Fibroblast of mammary gland (primary cell): ENCODE measurements at places on chromosomes 6 and 20.
A peak's percentile ranks its signal among the peaks of the same experiment; 100 is the strongest.

GRCh38 chr6:56437171-56437900, 190.0 kb upstream of the COL21A1 start:
- DNase-seq, result peak; percentile 17

DNA sequence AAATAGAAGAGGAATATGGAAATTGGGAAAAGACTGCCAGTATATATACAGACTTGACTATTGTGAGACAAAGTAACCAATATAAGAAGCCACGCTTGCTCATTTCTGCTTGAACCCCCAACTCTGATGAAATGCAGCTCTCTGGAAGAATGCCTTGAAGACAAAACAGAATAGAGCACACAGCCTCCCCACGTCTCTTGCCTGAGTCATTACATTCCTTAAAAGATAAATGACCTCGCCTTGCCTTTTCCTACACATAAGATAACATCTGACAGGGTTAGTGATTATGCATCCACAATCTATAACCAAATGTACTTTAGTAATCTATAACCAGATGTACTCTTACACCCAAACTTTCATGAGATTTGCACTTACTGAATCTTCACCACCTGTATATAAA, 141.1 kb upstream of the EEF1E1 start:
- peak; percentile 2 for DNase-seq

GRCh38 chr6:165092881-165093595, 216.4 kb downstream of the C6orf118 start:
- DNase-seq, result no peak

DNA sequence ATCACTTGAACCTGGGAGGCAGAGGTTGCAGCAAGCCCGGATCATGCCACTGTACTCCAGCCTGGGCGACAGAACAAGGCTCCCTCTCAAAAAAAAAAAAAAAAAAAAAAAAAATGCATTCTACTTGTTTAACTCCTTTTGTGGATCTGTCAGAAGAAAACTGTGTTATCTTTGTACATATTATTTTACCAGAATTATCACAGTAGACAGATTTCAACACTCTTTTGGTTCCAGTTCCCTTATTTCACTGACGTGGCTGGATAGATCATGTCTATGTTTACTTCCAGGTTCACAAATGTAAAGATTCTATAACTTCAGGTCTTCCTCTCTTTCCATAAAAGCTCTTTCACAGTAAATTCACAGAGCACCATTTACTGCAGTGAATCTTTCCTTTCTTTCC, 18.4 kb downstream of the NUDT3 start:
- DNase-seq, result no peak

- DNase-seq, result no peak
Observed at GRCh38 chr6:31935021-31935420, 7.5 kb downstream of the C2 start.

DNA sequence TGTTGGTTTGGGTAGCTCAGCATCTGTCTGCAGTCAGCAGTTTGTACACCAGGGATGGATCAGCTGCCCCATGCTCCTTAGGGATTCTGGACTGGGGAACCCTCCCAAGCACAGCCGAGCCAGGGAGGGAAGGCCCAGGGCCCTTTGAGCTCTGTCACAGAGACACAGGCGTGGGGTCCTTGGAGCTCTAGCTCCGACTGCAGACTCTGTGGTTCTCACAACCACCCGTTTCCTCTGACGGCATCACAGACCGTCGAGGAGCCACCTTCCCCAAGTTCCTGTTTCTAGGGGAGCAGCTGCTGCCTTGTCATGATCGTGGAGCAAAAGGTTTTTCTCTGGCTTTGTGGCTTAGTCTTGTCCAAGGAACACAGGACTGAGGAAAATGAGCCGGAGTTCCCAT, at the start of gene SLA2:
TSS of gene SLA2 (minus strand) at position 199 of the 400 bp plus-strand sequence. CDS start 4,861 bp downstream, outside the sequence.
- no peak for DNase-seq

- DNase-seq, result peak; percentile 33
Observed at GRCh38 chr6:95576218-95576997, 927 bp upstream of the MANEA start.

DNA sequence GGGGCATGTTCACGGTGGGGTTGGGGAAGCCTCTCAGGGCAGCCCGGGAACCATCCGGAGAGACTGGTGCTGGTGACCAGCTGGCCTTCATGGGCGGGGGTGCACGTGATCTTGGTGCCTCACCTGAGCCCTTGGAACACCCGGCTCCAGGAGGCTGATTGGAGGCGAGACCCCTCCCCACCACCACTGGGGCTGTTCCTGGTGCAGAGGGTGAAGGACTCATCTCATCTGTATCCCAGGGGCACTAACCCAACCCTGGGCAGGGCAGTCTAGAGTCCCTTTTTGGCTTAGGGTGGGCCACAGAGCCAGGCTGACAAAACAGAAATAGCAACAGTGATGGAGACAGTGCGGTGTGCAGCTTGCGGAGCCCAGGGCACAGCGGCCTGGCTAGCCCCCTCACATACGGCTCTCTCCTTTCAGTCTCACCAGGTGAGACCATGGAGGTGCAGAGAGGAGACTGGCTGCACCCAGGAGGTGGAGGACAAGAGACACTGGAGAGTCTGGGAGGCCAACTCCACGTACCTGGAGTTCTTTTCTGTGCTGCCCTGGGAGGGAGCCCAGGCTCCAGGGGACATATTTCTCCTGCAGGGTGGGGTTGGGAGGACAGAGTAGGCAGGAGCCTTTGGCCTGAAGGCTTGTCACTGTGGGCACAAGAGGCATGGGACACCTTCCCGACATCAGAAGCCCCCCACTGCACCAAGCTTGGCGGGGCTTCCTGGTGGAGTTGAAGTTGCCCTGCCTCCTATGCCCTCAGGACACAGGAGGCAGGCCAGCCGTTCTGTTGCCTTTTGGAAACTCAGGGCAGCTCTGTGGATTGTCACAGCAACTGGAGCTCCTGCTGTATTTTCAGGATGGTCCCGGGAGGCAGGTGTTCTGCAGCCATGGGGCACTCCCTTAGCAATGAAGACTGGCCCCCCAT, 106.0 kb downstream of the SYCP2 start:
- DNase-seq, result no peak

- DNase-seq, result peak; percentile 99
Observed at GRCh38 chr20:51631011-51631950, 88.8 kb upstream of the NFATC2 start.

DNA sequence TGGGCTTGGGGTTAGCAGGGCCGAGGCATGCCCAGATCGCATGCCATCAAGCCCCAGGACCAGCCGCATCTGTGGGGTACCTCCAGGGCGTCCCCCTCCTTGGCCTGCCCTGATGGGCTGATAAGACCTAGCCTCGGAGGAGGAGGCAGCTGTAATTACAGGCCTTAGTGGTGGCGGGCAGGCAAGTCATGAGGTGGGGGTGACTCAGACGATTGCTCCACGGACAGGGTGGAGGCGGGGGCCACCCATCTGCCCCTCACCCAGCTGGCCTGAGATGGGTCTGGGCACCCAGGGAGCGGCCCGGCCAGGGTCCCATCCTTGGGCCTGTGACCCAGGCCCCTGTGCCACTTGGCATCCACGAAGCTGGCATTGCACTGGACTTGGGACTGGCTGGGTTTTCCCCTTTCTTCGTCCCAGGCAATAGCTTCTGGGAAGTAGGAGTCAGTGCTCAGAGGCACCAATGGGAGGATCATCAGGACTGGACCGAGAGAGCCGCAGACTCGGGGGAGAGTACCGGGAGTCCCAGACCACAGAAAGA, 57.5 kb downstream of the CEBPB start:
- DNase-seq, result peak; percentile 40

DNA sequence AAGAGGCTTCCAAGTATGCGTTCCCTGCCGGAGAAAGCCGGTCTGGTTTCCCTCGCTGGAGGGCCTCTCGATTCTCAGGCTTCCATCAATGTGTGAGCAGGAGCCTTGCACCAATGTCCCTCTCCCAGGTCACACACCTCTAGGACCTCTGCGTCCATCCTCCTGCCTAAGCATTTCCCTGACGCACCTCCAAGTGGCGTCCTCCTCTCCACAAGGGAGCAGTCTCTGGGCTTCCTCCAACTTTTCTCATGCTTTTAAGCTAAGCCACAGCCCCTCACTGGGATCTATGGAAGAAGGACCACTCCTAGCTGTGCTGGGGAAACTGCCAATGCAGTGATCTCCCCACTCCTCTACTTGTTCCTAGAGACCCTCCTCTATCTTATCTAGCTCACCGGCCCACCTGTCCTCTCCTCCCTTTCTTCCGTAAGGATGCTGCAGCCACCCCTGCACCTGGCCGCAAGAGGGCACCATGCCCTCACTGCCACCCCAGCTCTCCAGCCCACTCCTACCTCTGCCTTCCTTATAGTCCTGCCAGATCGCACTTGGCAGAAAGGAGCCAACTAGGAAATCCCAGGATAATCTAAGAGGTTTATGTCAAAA, 258.7 kb downstream of the LRFN2 start:
- DNase-seq, result no peak

DNA sequence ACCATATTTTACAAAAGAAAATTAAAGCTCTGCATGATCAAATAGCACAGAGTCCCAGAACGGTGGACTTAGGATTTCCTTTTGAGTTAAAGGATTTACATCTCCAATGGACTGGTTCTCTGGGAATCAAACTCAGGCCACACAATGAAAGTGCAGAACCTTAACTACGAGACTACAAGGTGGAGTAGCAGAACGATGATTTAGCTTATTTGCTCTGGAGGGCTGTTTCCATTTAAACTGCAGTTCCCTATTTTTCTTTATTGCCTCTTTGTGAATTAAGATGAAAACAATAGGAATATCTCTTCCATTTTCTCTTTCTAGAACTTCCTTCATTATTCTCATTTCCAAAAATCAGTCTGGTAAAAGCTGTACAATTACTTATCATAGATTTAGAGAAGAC, 65.7 kb downstream of the TFAP2B start:
- DNase-seq, result no peak

- peak; percentile 12 for DNase-seq
Observed at GRCh38 chr20:61956396-61957342, 109.0 kb downstream of the TAF4 start.

DNA sequence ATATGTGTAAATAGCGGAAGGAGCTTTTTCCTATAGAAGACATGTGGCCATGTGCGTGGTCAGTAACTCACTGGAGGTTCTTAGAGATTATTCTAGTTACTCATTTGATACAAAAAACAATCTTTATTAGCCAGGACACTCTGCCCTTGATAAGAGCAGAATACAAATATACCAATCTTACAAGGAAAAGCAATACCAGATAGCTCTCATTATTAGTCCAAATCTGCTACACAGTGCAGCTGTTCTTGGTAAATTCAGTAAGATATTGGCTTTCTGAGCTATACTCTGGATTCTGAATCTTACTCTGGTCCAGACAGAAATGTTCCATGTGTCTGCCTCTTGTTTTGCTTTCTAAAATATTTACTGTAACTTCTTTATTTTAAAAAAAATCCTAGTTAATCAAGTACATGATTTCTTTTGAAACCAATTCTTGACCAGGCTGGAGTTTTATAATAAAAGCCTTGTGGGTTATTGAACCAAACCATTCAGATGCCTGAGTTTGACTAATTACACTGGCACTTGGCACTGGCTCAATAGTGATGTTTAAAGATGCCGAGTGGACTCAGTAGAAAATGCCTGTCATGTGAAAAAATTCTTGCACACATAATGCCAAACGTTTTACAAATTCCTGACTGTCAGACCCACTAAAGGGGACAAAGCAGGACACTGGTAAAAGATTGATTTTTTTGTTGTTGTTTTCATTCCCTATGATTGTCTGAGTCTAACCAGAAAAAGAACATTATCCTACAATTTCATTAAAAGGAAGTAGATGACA, 242.8 kb upstream of the TCF21 start:
- DNase-seq, result peak; percentile 75

DNA sequence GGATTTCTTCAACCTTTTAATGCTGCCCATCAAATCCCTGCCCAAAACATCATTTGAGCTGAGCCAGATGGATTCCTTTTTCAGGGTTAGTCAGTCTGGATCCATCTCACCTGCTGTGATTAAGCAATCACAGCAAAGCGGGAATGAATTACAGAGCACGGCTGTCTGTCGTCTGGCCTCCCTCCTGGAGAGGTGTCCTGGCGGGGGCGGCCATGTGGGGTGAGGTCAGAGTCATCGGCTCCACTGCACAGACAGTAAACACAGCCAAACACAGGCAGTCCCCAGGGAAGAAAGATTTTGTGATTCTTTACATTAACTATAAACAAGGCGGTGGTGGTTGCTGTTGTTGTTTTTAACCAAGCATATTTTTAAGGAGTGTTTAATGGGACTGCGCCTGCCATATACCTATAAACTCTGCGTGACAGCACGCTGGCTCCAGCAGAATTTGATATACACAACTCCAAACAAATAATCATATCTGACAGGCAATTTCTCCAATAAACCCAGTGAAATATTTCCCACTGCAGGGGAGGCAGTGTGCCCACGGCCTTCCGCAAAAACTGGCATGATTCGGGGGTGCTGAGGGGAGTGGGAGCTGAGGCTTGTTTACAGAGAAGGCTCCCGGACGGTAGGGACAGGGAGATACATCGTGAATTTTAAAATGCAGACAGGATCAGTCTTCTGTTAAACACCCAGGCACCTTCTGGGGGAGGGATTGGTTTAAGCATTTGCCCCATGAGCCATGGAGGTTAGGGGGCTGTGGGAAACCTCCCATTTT, 232.0 kb upstream of the PMEPA1 start:
- DNase-seq, result no peak

DNA sequence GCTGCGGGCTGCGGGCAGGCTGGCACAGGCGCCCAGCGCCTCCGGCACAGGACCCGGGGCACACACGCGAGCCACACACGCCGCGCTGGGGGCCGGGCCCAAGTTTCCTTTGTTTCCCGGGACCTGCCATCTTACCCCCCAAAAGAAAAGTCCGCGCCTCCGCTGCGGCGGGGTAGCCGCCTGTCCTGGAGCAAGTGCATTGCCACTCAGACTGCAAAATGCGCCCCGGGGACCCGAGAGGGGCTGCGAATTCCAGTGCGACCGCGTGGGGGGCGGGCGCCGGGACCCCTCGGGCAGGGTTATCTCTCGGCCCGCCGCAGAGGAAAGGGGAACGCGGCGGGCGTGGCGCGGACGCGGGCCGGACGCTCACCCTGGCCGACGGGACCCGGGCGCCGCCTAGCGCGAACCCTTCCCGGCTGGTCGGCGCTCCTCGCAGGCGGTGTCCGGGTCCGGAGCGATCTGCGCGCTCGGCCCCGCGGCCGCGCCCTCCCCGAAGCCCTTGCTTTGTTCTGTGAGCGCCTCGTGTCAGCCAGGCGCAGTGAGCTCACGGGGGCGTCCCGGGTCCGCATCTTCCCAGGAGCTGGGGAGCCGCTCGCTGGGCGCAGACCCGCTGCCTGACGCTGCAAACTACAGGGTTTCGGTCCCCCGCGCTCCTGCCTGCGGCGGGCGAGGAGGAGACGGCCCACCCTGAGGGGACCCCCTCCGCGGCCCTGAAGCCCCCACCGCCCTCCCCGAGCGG, 639 bp upstream of the CD24 start:
- peak; percentile 4 for DNase-seq

DNA sequence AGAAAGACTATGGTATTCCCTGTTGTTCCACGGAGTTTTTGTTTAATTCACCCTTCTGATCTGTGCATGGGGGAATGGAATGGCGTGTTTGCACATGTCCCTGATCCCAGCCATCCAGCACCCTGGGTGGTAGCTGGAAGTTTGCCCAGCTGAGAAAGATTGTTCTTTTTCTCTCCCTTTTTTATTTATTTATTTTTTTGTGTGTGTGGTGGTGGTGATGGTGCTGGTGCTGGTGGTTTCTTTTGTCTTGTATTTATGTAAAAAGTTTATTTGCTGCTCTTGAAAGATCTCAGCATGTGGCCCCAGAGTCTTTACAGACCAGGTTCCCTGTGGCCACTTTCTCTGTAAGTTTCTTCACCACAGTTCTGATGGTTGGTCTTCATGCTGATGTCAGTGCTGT, 372.6 kb downstream of the UTRN start:
- DNase-seq, result no peak

GRCh38 chr6:156538875-156539660, 238.1 kb upstream of the ARID1B start:
- DNase-seq, result no peak

GRCh38 chr20:43189554-43190331, at the start of gene PTPRT:
PTPRT (minus strand) TSS chr20:43189906; CDS start chr20:43189733, 173 bp downstream.
- no peak for DNase-seq
